ENCODE measurements at places on chromosomes 7 and 10.

DNA sequence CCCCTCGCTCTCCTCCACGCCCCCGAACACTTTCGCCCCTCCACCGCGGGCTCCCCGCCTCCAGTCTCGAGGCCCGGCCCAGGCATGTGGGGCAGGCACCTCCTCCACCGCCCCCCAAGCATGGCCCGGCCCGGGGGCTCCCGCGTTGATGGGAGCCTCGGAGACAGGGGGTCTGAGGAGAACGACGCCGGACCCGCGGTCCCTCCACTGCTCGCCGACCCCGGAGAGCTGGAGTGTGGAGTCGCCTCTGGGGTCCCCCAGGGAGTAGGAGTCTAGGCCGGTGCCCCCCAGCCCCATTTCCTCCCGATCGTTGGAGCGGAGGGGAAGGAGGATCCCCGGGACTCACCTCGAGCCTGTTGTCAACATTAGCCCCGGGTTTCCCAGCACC lies 206 bp downstream of the UPF2 start:
- DNase-seq = no peak

DNA sequence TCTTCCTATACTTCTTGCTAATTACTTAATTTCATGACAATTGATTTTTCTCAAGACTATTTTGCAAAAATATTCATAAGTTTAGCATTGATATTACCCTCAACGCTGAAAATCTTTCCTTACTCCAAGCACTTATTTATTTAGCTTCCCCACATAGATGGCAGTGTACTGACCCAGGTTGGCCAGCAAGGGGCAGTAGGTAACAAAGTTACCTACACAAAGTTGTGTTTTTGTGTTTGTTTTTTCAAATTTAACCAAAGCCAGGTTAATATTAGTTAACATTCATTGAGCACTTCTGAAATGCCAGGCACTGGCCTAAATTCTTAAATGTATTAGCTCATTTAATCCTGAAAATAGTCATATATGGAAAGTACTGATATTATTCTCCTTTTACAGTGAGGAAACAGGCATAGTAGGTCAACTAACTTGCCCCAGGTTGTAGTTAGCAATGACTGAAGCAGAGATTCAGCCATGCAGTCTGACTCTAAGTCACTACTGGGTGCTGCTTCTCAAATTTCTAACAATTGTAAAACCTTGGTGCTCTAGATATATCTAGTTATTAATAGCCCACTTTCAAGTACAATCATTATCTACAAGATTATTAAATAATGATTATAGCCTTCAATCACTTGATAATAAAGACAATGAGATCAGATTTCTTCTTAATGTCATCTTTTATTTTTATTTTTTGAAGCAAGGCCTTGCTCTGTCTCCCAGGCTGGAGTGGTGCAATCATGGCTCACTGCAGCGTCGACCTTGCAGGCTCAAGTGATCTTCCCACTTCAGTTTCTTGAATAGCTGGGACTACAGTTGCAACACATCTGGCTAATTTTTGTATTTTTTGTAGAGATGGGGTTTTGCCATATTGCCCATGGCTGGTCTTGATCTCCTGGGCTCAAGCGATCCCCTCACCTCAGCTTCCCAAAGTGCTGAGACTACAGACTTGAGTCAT lies 5.8 kb upstream of the GGCT start:
- no peak for DNase-seq

DNA sequence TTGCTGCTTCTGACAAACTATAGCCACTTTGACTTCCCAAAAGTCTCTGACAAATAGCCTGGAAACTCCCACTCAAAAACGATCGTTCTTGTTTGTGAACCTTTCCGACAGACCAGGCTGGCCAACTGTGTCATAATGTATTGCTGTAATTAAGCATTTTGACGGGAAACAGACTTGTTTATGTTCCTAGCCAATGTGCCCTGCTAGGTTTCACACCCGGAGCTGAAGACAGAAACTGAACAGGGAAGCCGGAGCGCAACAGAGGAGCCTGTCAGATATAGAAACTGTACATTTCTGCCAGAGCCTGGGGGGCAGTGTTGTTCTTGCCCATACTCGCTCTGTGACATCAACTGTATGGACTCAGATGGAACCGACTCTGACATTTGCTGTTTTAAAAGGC lies 55.3 kb upstream of the C7orf33 start:
- no peak for DNase-seq

GRCh38 chr7:77415476-77415822 lies 700 bp downstream of the GSAP start:
- DNase-seq = no peak

GRCh38 chr10:30456266-30456665 lies 22.3 kb downstream of the MAP3K8 start:
- DNase-seq = no peak
